ENCODE measurements at places on chromosomes 1 and 21.

GRCh38 chr1:32224285-32224684 is 2.1 kb downstream of the EIF3I start:
- DNase-seq, result no peak

DNA sequence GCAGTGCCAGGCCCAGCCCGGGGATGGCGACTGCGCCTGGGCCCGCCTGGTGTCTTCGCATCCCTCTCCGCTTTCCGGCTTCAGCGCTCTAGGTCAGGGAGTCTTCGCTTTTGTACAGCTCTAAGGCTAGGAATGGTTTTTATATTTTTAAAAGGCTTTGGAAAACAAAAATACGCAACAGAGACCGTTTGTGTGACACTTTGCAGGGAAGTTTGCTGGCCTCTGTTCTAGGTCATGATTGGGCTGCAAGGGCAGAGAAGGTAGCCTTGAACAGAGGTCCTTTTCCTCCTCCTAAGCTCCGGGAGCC is 719 bp downstream of the SOD1 start:
- DNase-seq, result no peak

DNA sequence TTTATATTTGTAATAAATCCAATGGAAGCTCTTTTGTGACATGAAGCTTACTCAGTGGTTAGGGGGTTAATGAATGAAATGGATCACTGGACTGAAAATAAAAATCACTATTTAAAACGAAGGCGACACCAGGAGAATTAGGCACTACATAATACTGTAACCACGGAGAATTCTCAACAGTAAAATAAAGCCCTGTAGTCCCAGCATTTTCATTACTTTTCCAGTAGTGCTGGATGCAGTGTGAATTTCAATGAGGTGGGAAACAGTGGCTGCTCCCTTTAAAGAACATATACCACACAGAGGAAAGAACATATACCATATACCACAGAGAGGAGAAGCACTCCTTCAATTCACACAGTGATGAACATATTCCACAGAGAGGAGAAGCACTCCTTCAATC is 275.0 kb downstream of the SMYD3 start:
- DNase-seq, result no peak

GRCh38 chr1:24294716-24295371 is 24.3 kb upstream of the GRHL3 start:
- no peak for DNase-seq

GRCh38 chr1:61337441-61337951 is 255.1 kb downstream of the NFIA start:
- DNase-seq, result no peak

DNA sequence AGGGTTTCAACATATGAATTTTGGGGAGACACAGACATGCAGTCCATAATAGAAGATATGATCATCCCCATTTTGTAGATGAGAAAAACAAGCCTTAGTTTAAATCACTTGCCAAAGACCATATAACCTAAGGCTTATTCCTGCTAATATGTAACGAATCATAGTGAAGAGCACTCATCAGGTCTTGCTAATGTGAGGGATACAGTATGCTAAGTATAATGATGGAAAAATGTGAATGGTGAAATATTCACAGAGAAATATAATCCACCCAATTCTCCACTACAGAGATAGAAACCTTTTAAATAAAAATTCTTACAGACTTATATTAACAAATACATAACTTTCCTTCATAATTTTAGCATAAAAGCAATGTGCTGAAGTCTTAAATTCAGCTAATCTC is 18.9 kb downstream of the ERICH3 start:
- DNase-seq, result no peak

- DNase-seq, result no peak
These were observed 92.5 kb downstream of the DHRS3 start for GRCh38 chr1:12525311-12526181.

DNA sequence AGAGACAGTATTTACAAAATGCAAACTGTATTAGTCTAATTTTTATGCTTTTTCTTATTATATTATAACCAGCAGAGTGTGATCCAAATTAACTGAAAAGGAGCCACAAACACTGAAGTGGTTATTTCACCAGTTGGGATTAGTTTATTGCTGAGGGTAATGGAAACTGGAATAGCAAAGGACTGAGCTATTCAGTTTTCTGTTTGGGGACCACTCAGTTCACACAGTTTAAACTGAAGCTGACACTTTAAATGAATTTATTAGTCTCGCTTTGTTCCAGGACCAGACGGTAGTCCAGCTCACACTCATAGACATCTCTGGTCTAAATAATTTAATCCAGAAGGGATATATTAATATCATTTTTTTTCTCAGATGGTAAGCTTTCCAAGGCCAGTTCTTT is 410.7 kb downstream of the LTN1 start:
- no peak for DNase-seq

DNA sequence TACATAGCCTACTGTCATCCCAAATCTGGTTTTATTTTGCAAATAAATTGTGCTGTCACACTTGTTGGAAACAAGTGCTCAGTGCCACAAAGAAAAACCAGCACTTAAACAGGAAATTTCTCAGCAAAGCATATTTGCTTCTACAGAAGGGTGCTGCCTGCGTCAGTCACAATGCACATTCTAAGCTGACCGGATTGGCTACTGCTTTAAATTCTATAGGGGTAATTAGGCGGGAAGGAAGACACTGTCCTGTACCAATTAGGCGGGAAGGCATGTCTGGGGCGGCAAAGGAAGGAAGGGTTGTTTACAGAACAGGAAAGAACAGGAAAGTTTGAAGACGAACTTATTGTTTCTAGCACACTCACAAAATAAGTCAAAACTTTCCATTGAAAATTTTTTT is 2.8 kb downstream of the IFI16 start:
- no peak for DNase-seq

DNA sequence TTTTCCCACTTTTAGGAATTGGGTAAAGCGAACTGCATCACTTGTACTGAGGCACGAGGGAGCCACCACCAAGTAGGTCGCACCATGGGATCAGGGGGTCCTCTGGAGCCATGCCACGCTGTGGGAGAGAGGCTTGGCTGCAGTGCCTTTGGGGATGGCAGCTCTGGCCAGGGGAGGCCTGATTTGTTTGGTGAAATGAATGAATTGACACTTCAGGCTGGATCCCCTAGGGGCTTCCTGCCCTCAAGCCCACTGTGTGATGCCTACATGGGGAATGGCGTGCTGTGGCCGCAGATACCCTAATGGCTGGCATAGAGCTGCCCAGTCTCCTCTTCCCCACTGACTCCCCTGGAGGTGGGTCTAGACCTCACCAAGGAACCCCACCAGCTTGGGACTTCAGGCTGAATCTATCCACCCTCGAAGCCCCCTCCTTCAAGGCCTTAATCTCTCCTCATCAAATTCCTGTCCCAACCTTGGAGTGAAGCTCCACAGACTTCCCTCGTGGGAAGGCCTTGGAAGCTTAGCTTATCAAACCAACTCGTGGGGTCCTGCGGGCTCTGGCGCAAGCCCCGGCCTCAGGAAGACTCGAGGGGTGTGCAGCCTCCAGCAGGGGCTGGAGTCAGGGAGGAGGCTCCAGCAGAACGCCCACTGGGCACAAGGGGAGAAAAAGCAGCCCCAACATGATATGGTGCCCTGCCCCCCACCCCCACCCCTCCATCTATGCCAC is 64.6 kb downstream of the VWA5B1 start:
- DNase-seq, result no peak

GRCh38 chr1:66520655-66521054 is 13.3 kb upstream of the SGIP1 start:
- DNase-seq, result no peak

DNA sequence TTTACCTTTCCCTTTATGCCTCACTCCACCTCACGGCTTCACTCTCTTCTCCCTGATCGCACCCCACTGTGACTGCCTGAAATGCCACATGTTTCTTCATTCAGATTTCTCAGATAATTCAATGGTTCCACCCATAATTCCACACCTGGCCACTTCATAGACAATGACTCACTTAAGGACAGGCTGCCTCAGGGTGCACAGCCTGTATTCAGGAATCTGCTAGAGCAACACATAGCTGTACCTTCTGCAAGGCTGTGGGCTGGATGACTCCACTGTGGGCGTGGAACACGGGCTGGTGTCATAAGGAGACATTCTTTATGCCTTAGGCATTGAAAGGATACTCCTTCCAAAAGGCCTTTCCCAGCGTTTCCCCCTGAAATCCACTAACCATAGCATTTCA is 36.1 kb downstream of the L1TD1 start:
- DNase-seq, result no peak

- no peak for DNase-seq
These were observed 19.8 kb downstream of the PTBP2 start for GRCh38 chr1:96741335-96741734.

DNA sequence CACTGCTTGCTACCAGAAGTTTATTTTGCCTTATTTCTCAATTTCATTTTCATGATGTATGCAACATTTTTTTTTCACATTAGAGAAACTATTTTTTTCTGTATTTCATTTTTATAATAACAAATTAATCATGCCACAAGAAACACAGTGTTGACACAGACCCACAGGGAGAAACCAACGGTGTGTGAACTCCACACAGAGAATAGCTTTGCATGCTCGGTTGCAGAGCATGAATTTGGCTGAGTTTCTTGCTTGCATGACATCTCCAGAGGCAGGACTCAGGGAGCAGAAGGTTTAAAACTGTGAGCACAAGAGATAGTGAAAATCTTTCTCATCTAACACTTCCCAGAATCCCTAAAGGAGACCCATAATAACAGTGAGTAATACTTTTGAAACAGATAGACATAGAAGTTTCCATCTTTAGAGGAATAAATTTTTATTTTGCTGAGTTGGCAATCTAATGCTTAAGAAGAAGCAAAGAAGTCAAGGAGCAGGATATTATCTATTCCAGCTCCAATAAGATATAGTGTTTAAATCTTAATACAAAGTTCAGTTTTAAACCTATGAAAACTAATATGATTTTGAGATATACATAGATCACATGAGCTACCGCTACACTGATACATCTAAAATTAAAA is 890.9 kb downstream of the MRPL39 start:
- no peak for DNase-seq

- no peak for DNase-seq
These were observed 10.4 kb downstream of the NUCKS1 start for GRCh38 chr1:205739348-205740160.

GRCh38 chr1:116425987-116426386 is 52.9 kb downstream of the ATP1A1 start:
- no peak for DNase-seq

GRCh38 chr1:81213279-81213678 is 587.5 kb upstream of the ADGRL2 start:
- DNase-seq, result no peak

- no peak for DNase-seq
These were observed 430 bp downstream of the RBM15 start for GRCh38 chr1:110339407-110340206.

DNA sequence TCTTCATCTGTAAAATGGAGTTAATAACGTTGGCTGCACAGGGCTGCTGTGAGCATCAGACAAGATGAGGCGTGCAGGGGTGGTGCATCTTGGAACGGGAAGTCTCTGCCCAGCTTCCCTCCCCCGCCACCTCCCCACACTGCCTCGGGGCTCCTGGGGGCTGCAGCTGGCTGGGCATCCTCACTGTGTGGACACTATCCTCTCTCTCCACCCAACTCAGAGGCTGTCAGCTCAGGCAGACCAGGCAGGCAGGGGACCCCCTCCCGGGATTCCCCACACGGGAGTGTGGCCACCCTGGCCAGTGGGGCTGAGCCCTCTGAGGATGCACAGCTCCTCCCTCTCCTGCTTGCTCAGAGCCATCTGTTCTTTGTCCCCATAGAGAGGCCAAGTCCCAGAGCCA is 122.7 kb downstream of the CCDC185 start:
- DNase-seq, result no peak

DNA sequence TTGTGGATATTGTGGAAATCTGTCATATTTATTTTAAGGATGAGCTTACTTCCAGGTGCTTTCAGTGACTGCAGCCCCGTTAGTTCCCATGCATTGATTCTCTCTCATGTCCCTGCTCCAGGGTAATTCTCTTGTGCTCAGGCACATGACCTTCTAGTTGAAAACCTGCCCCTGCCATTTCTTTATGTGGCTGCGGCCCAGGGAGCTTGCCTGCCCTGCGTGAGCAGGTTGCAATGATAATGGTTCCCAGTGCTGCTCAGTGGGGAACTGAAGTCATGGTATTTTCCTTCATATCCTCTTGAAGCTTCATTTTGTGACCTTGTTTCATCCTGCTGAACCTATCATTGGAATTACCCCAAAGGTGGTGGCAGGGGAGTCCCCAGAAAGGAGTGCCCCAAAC is 229.8 kb downstream of the DISC1 start:
- no peak for DNase-seq

- no peak for DNase-seq
These were observed 39.0 kb upstream of the RWDD3 start for GRCh38 chr1:95195046-95195445.

- no peak for DNase-seq
These were observed 43.1 kb upstream of the IGSF3 start for GRCh38 chr1:116710420-116711262.

DNA sequence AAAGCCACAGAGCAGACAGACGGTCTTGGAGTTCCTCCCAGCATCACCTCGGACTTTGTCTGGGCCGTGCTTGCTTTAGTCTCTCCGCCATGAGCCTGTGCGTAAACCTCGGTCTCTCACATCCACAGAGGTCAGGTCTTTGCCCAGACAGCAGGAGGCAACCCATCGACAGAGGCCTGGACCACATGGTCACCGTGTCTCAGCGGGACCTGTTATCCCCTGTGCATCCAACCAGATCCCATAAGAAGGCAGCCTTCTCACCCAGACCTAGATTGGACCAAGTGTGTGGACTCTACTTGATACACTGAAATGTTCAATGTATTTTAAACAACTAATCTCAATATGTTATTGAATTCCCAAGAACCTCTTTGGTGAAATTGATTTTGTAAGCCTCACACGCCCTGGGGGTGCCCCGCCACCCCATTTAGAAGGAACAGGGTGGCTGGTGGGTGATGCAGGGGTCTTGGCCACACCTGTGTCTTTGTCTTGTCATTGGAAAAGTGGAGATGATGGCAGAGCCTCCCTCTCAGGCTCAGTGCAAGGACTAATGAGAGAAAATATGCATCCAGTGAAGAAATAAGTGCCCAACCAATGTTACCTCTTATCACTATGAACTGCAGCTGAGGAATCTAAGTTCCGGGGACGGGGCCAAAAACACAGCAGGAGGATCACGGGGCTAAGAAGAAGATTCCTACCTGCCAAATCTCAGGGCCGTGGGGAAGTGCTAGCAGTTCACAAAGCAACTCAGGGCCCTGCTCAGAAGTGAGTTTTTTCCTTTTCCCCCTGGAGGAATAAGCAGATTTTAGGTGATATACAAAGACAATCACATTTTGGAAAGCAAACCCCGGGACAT is 101.6 kb upstream of the BACE2 start:
- no peak for DNase-seq

All from stimulated activated CD8-positive, alpha-beta memory T cell treated with anti-CD3 and anti-CD28 coated beads, Interleukin-4, amount 100 ng/mL, for 1 hour (primary cell).